Frontal cortex (tissue), 4 donors: ENCODE measurements at places on chromosomes 1 and 21. TPM values are rescaled to one million over a fixed set of nuclear protein-coding genes. Genes with fewer than 3 reads are reported as not detected.

- DNase-seq, result no peak
These were observed 77.2 kb downstream of the SCCPDH start for GRCh38 chr1:246801241-246802020.

- no peak for DNase-seq
These were observed 95.6 kb downstream of the RGS2 start for GRCh38 chr1:192904438-192904895.

GRCh38 chr1:225766967-225767633 is 10.5 kb upstream of the SRP9 start:
- no peak for DNase-seq

DNA sequence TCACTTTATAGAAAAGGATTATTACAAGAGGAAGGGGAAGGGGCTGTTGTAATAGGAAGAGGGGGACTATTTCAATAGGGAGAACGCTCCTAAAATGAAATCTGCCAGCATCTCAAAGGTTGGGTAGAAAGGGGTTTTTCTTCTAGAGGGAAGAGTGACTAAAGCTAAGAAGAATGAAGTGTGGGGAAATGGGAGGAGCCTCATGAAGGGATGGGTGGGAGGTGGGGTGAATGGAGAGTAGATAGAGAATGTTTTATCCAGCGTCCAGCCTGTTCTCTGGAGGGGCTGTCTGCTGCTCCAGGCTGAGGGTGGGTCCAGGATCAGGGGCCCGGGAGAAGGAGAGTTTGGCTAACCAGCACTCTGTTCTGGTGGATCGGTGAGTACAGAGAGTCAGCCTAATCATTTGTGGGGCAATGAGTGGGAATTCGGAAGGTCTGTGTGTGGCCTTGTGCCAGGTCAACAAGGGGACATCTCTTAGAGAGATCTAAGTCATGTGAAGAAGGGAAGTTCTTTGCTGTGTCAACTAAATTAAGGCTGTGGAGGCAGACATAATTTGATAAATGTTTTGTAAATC is 25.2 kb downstream of the VN1R5 start:
- no peak for DNase-seq

- no peak for DNase-seq
These were observed 4.9 kb downstream of the GLIS1 start for GRCh38 chr1:53733975-53734649.

DNA sequence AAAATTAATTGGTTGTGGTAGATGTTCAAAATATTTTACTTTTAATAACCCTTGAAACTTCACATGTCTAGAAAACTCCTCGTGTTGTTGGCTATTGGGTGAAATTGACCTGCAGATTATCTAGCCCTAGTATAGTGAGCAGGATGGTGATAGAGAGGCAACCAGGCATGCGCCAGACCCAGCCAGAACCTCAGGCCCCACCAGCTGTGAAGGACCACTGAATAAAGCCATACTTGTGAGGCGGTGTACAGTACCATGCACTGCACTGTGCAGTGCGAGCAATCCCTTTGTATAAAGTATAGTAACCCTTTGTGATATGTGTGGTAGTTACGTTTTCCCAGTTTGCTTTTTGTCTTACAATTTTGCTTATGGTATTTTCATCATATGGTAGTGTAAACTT is 8.5 kb downstream of the TTF2 start:
- no peak for DNase-seq

Gene AZIN2
- total RNA-seq, result 11.8 TPM
